MG63 (cell line): ENCODE measurements at places on chromosomes 13 and 19. TPM values are rescaled to one million over a fixed set of nuclear protein-coding genes. Genes with fewer than 3 reads are reported as not detected.

- peak; percentile 4 for DNase-seq
Observed at GRCh38 chr13:60329221-60329923, 67.6 kb upstream of the TDRD3 start.

DNA sequence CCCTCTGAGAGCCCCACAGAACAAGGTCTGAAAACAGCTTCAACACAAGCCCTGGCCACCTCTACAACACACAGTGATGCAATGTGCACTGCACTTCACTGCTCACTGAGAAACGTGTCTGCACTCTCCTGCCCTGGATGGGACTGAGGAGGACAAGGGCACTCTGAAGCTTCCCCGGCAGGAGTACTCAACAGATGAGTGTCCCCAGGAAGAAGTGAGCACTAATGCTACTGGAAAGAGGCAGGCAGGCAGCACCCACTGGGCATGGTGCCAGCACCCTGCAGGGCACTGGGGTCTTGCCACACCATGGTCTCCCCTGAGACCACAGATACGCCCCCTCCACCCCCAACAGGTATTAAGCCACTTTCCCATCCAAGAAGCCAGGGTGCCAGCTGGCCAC, 17.7 kb upstream of the SLC35E1 start:
- DNase-seq = no peak

- DNase-seq = no peak
Observed at GRCh38 chr13:94854688-94855087, 142.3 kb upstream of the SOX21 start.

GRCh38 chr13:30142486-30143211, 164.7 kb downstream of the KATNAL1 start:
- peak; percentile 96 for DNase-seq

- peak; percentile 36 for DNase-seq
Observed at GRCh38 chr19:19067276-19068072, 3.7 kb downstream of the SLC25A42 start.

- no peak for DNase-seq
Observed at GRCh38 chr13:46728777-46729176, 68.2 kb downstream of the ESD start.

- DNase-seq = no peak
Observed at GRCh38 chr19:6510618-6511017, 8.5 kb upstream of the TUBB4A start.

DNA sequence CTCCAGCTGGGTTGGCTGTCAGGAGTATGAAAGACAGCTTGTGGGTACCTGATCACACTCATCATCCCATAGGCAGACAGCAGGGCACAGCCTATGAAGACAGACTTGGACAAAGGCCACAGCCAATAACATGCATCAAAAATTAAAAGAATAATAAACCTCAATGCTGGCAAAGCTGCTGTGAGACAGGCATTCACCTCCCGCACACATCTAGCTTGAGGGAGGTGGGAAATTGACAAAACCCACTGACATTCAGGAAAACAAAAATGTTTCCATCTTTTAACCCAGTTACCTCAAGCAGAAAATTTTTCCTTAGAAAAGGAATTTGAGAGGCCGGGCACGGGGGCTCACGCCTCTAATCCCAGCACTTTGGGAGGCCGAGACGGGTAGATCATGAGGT, 14.4 kb downstream of the IL12RB1 start:
- DNase-seq = no peak

GRCh38 chr19:16601378-16602052, 26.5 kb downstream of the MED26 start:
- no peak for DNase-seq

The NXNL1 gene
- not detected in 2 replicates for total RNA-seq

The UBE2L5 gene
- total RNA-seq = not detected in 2 replicates

The COX7A1 gene
- total RNA-seq = not detected in 2 replicates
